ENCODE measurements at places on chromosomes 12 and 14.

DNA sequence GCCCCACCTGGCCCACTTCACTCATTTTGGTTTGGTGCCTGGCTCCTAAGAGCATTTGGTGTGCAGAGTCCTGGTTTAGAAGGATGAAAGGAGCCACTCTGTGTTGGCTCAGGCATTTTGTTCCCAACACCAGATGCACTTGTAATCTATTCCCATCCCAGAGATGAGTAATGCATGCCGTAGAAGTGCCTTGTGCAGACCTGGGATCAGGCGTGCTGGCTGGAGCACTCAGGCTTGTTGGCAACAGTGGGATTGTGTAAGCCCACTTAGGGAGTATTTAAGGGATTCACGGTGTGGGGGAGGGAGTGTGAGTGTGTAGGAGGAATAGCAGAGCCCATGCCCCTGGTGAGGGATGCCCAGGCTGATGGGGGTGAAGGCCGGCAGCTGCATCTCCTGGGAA lies 501.5 kb upstream of the TBX3 start:
- DNase-seq = no peak

DNA sequence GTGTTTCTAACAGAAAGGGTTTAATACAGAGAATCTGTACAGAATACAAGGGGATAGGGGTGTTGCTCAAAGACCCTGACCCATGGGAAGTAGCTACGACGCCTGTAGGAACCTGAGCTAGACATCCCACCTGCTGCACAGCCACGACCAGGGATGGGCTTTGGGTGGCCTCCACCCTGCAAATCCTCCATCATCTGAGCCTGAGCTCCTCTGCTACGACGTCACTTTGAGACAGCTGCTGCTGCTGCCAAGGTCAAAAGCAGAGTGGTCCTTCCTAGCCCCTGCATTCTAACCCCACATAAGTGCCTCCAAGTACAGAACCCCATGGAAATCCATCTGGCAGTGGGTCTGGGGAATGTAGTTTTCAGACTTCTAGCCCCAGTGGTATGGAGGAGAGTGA lies 43.8 kb downstream of the JAG2 start:
- DNase-seq = no peak

DNA sequence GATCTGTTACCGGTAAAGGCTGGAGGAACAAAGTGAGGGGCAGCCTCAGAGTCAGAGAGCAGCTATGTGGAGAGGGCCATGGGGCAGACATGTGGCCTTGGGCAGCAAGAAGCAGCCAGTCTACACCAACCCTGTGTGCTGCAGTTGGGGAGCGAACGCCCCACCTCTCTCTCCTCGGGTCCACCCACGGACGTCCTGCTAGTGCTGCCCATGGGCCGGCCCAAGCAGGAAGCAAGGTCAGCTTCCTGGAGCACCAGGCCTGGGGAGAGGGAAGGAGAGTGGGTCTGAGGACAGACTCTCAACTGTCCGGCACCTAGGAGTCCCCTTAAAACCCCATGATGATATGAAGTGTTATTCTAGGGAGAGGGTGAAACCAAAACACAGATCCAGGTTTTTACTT lies 254.8 kb upstream of the FKBP4 start:
- DNase-seq = no peak

- no peak for DNase-seq
These were observed 304.7 kb upstream of the TMTC1 start for GRCh38 chr12:30088259-30088995.

GRCh38 chr14:36245223-36245622 lies 68.7 kb upstream of the PTCSC3 start:
- DNase-seq = no peak

DNA sequence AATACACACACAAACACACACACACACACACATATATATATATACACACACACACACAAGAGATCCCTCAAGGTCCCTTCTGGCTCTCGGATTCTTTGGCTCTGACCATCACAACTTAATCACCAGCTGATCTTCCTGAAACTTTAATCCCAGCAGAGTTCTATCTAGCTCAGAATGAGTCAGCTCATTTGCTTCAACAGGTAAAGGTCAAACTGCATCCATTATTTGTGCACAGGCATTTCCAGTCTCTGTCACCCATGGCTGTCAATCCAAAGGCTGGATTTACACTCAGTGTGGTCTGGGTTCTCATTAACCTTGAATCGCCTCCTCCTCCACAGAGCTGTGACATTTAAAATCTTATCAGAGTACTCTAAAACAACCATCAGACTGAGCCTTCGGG lies 113.3 kb upstream of the TMPO start:
- DNase-seq = no peak

- no peak for DNase-seq
These were observed 16.1 kb upstream of the LYZ start for GRCh38 chr12:69331909-69332684.

DNA sequence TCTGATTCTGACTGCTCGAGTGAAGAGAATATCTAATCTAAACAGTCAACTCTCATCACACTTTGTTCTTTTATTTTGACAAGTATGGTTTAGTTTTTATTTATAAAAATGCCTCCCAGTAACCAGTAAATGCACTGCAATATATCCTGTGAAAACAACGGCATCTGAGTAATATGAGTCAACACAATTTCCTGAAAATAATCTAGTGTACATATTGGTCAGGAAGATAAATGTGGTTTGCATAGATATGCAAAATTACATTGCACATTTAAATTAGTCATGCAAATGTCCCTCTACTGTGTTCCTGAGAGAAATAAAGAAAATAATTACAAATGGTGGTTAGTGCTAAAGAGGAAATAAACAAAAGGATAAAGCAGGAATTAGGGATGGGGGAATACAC lies 1190.7 kb upstream of the SEL1L start:
- no peak for DNase-seq

Data from stimulated activated CD4-positive, alpha-beta T cell treated with anti-CD3 and anti-CD28 coated beads, Interleukin-1b, Interleukin-23, amount 100 ng/mL, for 24 hours (primary cell).